T-cell (primary cell): ENCODE measurements at places on chromosomes 4 and X. TPM values are rescaled to one million over a fixed set of nuclear protein-coding genes. Genes with fewer than 3 reads are reported as not detected.

Gene RNF128
- total RNA-seq = 0.16 TPM

Gene ETNPPL
- total RNA-seq = not detected

Gene PRICKLE3
- total RNA-seq = 15.4 TPM

Gene TEC
- 1.7 TPM for total RNA-seq

Gene RPL10
- total RNA-seq = 5,746 TPM

Gene MAGEA11
- not detected for total RNA-seq

Gene NEUROG2
- not detected for total RNA-seq

Gene TSPAN7
- 1.3 TPM for total RNA-seq

Gene TNMD
- total RNA-seq = not detected

Gene CHIC1
- total RNA-seq = 14.9 TPM

Gene AKAP4
- total RNA-seq = not detected

Gene SPP1
- total RNA-seq = 0.89 TPM

Gene TRPC5OS
- total RNA-seq = not detected

Gene DAPP1
- total RNA-seq = 15.0 TPM

Gene TCEAL2
- total RNA-seq = 3.0 TPM

Gene RAB33A
- 6.1 TPM for total RNA-seq

Gene P2RY4
- total RNA-seq = 1.2 TPM

Gene TMEM271
- total RNA-seq = not detected

Gene ADRA2C
- total RNA-seq = 0.18 TPM

Gene THOC2
- total RNA-seq = 80.7 TPM

Gene EXOC1L
- total RNA-seq = not detected

Gene ART3
- not detected for total RNA-seq

Gene GRIA2
- total RNA-seq = not detected

Gene COL4A6
- 0.20 TPM for total RNA-seq

Gene PDLIM3
- 0.63 TPM for total RNA-seq

Gene HGFAC
- total RNA-seq = 0.73 TPM

Gene CPZ
- not detected for total RNA-seq

Gene NPFFR2
- total RNA-seq = not detected

Gene NDUFA1
- 60.8 TPM for total RNA-seq

Gene RRH
- 0.33 TPM for total RNA-seq

Gene NKX6-1
- not detected for total RNA-seq

Gene NPNT
- not detected for total RNA-seq

Gene MAP3K15
- 0.23 TPM for total RNA-seq

Gene ADAMTS3
- total RNA-seq = not detected

Gene ZCCHC18
- total RNA-seq = 11.3 TPM

Gene HDX
- total RNA-seq = 0.69 TPM

Gene MXRA5
- total RNA-seq = not detected

Gene RHOXF2
- total RNA-seq = 0.09 TPM

Gene GK2
- not detected for total RNA-seq

Gene FGA
- 4.6 TPM for total RNA-seq

Gene PAGE1
- not detected for total RNA-seq

Gene F8A2
- total RNA-seq = not detected

Gene SLC4A4
- total RNA-seq = 1.6 TPM

Gene PABPC1L2A
- total RNA-seq = not detected

Gene JAKMIP1
- total RNA-seq = 3.5 TPM

Gene RGN
- total RNA-seq = not detected

Gene ANXA3
- 0.79 TPM for total RNA-seq

Gene HHIP
- total RNA-seq = 0.03 TPM

Gene AWAT2
- total RNA-seq = not detected

Gene ARHGEF6
- total RNA-seq = 79.9 TPM

Gene GC
- total RNA-seq = 1.4 TPM

Gene SPARCL1
- 0.70 TPM for total RNA-seq
